ENCODE measurements at places on chromosomes 3 and 15.

- no peak for DNase-seq
These were observed 74.6 kb downstream of the WNT5A start for GRCh38 chr3:55412545-55412944.

DNA sequence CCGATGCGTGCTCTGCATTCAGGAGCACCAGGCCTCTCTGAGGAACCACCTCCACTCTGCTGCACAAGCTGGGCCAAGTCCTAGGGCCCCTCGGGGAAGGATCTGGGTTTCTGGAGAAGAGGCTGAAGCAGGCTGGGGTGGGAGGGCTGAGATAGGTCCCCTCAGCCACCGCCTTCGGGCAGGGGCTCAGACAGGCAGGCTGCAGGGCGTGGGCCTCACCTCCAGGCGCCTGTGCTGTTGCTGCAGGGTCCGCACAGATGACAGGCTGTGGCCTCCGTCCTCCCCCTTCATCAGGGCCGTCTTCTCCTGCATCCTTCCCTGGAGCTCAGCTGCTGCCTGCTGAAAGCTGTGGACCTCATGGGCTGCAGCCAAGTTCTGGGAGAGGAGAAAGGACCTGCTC, 15.2 kb downstream of the PLA2G4B start:
- DNase-seq = no peak

DNA sequence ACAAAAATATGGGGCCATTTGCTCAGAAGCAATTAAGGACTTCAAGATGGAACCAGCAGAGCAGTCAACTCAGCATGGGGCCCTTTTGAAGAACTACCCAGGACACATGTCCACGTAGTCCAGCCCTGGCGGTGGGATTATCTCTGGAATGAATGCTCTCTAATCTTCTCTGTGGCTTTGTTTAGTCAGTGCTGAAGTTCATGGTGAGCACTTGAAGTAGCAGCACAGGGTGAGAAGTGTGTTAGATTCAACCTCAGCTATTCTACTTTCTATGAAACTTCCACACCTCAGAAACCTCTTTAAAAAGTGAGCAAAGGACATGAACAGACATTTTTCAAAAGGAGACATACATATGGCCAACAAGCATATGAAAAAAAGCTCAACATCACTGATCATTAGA, 74.4 kb downstream of the THRB start:
- DNase-seq = no peak

DNA sequence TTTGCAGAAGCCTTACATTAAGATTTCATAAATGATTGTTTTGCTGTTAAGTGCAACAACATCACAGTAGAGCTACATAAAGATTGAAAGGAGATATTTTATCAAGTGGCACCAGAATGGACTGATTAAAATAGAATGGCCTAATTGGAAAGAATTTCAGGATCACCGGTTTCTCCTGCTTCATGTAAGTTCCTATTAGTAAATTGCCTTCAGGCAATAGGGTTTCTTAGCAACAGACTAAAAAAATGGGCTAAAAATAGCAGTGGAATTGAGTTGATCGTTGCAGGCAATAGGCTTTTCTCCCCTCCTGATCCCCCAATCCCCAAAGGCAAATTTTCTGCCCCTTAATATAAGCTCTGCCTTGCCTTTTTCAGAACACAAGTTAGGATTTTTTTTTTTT, 917 bp downstream of the LNP1 start:
- no peak for DNase-seq

DNA sequence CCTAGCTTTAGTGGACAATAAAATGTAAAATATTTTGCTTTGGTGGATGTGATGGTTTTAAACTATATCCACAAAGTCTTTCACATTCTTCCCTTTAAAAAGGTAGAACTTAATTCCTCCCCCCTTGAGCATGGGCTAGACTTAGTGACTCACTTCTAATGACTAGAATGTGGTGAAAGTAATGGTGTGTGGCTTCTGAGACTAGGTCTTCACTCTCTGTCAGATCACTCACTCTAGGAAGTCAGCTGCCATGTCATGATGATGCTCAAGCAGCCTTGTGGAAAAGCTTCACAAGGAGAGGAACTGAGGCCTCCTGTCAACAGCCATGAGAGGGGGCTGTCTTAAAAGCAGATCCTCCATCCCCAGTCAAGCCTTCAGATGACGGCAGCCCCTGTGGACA, 4.2 kb downstream of the LRRC2 start:
- no peak for DNase-seq
